ENCODE measurements at places on chromosomes 13 and 19.
A peak's percentile ranks its signal among the peaks of the same experiment; 100 is the strongest.

DNA sequence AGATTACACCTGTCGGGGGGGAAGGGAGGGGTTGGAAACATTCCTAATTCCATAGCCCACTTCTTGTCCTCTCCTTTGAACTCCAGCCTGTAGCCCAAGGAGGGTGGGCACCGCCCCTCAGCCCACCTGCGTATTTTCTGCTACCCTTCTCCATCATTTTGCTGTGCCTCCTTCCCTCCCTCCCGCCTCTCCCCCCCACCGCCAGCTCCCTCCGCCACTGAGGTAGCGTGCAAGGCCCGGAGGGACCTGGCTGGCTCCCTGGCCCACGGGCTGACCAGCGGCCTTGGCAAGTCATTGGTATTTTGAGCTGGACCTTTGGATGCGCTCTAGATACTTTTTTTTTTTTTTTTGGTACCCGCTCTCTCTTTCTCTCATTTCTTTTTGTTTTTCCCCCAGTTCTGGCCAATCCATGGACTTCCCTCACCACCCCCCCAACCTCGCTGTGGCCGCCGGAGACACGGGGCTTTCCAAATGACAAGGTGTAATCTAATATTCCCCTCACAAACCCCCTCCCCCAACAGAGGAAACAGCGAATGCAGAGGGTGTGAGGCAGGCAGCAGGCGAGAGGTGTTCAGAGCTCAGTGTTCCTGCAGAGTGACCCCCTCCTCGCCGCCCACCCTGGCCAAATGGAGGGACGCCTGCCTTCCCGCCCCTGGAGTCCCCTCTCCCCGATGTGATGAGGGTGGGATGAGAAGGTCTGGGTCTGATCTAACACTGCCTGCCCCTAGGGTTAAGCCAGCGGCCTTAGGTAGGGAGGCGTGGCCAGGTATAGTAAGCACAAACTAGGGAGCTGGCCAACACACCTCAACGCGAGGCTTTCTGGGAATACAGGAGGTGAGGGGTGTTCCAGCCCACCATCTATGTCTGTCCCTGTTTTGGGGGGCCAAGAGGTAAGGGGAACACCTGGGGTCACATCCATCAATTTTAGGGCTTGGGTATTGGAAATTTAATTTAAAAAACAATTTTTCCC lies 89.2 kb downstream of the PTPRS start:
- ATAC-seq: no peak

GRCh38 chr19:30673336-30673735 lies 301.2 kb downstream of the ZNF536 start:
- ATAC-seq: no peak

DNA sequence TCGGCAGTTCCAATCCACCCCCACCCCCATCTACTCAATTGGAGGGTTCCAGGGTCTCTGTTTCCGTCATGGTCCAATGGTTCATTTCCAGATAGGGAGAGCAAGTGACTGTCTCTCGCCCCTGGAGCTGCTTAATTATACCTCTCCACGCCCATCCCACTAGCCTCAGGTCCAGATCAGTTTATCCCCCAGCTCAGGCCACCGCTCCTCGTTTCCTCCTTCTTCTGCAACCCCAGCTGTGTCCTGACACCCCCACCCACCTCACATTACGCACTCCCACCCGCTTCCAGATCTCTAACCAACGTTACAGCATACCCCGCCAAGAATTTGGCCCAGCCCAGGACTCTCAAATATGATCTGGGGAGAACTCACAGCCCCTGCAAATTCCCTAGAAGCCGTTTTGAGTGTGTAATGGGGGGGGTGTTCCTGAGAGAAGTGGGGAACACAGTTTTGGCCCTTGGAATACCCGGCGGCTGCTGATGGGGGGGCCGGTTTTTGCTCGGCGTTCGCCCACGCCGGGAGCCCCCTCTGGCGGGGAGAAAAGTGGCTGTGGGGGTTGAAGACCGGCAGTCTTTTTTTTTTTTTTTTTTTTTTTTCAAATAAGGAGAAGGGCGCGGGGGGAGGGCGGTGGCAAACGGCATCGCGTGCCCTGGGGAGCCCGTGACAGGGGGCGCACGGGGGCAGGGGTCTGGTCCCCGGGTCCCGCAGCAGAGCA lies 1.7 kb upstream of the PDE4A start:
- no peak for ATAC-seq

DNA sequence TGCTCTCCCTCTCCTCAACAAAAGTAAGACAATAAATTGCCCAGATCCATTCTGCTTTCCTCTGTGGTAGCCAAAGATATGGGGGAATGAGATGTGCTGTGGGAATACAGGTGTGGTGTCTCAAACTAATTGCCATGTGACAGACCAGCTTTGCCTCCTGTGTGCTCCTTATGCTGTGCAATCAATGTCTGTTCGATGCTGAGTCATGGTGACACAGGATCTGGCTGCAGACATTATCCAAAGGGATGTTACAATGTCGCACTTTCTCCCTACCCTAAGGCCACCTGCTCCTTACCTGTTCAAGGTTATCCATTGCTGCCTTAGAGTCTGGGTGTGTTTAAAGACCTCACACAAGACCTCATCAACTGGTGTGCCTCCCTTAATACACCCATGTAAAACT lies 32.5 kb downstream of the FGF14 start:
- ATAC-seq: no peak

DNA sequence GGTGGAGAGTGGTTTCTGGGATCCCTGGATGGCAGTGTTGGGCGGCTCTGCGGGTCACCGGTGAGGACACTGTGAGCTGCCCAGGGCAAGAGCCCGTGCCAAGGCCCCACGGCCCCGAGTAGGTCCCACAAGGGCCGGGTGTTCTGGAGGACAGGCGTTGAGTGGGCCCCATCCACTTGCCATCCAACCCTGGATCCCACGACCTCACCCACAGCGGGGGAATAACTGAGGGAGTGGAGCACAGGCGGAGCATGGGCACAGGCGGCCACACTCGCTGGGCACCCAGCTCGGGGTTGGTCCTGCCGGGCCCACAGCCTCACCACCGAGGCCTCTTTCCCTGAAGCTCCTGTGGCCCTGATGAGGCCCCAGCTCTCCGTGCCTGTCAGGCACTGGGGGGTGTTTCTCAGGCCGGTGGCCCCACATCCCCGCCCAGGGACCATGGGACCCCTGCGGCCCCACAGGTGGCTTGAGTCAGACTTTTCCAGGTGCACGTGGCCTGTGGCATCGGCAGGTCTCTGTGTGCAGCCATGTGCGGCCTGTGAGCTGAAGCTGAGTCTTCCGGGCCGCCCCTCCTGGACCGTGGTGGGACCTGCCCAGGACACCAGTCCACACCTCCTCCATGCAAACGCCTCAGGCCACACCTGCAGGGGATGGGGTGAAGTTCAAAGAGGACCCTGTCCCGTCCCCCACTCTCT lies 16.6 kb downstream of the TMEM255B start:
- no peak for ATAC-seq

DNA sequence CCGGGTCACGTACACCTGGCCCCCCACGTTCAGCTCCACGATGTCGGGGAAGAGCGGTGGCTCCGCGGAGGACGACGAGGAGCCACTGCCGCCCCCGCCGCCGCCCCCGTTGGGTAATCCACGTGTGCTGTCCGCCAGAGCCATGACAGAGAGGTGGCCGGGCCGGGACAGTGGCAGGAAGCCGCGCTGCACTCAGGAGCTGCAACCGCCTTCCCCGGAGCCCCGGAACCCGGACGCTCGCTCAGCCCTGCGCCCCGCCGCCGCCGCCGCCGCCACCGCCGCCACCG lies 257 bp downstream of the KCTD12 start:
- no peak for ATAC-seq

- ATAC-seq: peak; percentile 77
Measured at GRCh38 chr19:56838909-56839651, 1.4 kb downstream of the PEG3 start.

DNA sequence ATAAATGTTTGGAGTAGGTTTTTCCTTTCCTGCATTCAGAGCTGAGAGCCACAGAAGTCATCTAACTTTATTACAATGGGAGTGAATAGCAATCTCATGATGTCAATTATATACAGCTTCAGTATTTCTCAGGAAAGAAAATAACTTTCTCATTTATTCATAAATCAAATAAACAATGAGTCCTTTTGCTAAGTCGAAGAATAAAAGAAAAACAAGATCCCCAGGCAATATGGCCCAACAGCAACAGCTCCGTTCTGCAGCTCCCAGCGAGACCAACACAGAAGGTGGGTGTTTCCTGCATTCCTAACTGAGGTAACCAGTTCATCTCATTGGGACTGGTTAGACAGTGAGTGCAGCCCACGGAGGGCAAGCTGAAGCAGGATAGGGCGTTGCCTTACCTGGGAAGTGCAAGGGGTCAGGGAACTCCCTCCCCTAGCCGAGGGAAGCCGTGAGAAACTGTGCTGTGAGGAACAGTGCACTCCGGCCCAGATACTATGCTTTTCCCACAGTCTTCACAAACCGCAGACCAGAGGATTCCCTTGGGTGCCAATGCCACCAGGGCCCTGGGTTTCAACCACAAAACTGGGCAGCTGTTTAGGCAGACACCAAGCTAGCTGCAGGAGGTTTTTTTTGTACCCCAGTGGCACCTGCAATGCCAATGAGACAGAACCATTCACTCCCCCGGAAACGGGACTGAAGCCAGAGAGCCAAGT lies 128.2 kb downstream of the SLITRK1 start:
- ATAC-seq: no peak

DNA sequence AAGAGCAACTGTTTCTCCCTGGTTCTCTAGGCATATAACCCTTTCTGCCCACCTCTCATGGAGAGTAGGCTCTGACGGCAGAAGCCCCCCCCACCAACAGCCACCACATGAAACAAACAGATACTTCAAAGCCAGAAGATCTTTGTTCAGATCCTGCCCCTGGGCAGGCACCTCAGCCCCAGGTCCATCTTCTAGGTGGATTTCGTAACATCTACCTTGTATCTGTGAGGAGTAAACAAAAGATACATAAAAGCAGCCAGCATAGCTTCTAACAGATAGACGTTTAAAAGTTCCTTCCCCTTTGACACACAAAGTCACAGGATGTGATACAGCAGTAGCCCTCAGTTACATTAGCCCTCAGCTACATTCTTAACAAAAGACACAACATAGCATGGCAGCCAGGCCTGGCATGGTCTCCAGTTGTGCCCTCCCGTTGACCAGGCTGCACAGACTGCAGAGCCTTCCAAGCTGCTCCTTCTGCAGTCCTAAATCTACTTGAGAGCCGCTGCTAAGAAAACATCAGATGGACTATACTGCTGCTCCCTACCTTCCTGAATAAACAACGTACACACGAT lies 35.4 kb downstream of the BRD4 start:
- ATAC-seq: no peak

DNA sequence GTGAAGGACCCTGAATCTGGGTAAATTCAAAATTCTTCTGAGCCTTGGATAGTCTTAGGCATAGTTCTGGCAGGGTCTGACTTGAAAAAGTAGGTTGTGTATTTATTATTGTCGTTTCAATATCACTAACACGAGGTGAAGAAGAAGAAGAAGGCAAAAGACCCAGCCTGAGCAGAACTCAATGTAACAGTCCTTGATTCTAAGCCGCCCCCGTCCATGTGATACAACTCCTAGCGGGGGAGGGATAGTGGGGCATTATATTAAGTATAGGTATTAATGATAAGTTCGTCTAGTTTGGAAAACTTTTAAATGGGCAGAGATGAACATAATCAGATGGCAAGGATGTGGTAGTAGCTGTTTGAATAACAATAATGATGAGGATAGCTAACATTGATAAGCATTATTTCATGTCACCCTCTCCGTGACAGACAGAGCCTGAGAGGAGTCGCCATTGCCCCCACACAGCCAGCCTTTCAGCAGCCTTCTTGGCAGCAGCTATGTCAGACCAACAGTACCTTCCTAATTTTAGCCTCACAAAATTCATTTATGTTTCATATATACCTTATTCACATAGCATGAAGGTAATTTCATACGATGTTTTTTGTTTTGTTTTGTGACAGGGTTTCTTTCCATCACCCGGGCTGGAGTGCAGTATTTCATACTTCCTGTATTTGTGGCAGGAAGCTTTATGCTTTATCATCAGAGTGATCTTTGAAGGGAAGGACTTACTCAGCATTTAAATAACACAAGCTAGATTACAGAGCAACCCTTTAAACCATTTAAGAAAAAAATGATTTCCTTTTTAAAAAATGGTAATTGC lies 64.4 kb upstream of the NPAS1 start:
- no peak for ATAC-seq

Data from gastroesophageal sphincter (tissue), 4 donors.